ENCODE measurements at places on chromosomes 1 and 21.
A peak's percentile ranks its signal among the peaks of the same experiment; 100 is the strongest.

- no peak for DNase-seq
- H3K27ac ChIP-seq, result no peak overlapping the region
- H3K4me1 ChIP-seq, result peaks cover 2% of the 10 kb centered on the region
- H3K4me3 ChIP-seq, result no peak overlapping the region
- H3K36me3 ChIP-seq, result peaks cover 8% of the 10 kb centered on the region
- H3K27me3 ChIP-seq, result no peaks in the 10 kb centered on the region
Observed at GRCh38 chr1:161225178-161225533, 704 bp upstream of the TOMM40L start.

DNA sequence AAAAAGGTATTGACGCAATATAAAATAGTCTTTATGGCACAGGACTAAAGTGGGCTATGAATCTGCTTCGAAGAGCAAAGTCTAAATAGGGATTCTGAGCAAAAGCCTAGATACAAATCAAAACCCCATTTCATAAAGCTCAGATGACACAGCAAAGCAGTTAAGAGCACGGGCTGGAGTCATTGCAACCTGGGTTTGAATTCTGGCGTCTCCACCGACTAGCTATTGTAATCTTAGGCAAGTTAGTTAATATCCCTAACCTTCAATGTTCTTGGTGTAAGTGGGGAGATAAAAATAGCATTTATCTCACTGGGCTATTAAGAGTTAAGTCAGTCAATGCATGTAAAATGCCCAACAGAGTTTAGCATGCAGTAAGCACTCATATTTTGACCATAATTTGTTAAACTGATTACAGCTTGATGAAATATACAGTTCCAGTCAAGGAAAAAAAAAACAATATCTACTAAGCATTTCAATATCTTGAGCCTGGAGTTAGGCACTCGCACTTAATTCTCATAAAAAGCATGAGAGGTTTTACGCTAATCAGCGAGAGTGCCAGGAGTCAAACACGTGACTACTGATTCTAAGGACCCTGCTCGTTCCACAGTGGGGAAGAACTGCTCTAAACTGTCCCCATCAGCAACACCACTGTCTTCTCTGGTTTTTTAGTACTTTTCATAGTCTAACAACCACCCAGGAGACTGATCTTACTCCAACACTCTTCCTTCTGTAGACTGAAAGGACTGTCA is 75.5 kb downstream of the JAK1 start:
- no peak overlapping the region for H3K27ac ChIP-seq
- no peak overlapping the region for H3K4me3 ChIP-seq
- no peaks in the 10 kb centered on the region for H3K36me3 ChIP-seq
- no peaks in the 10 kb centered on the region for H3K27me3 ChIP-seq
- peaks cover 4% of the 10 kb centered on the region for H3K4me1 ChIP-seq

DNA sequence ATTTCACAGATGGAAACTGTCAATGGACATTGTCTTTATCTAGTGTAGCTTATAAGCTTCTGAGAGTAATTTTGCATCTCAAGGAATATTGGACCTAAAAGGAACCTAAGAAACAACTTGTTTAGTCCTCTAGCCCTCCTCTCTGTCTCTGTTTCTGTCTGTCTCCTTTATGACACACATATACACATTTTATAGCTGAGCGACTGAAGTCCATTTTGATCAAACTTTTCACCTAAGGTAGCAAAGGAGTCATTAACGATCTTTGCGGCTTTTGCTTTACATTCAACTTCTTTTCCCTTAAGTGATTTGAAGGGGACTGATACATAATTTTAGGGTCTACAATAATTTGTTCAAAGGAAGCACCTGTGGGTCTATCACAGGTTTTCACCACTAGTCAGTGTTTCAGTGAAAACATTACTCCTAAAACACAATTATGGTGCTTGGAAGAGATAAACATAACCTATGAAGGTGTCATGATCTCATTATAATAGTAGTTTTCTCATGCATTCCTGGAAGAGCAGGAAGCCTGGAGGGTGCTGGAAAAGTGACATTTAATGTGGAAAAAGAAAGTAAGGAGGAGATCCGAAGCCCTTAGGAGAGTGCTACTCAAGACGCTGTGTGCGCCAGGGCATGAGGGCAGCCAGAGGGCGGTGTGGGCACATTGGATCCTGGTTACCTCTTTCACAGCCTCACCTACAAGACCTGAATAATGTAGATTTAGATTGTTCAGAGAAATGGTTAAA is 248.6 kb downstream of the DNM3 start:
- DNase-seq, result peak; percentile 57
- no peak overlapping the region for H3K4me3 ChIP-seq
- H3K4me1 ChIP-seq, result 0 out of 2 replicates have a peak, but pooled peaks cover 1% of the 10 kb centered on the region
- no peaks in the 10 kb centered on the region for H3K36me3 ChIP-seq

- H3K27me3 ChIP-seq, result peaks cover 8% of the 10 kb centered on the region
- no peaks in the 10 kb centered on the region for H3K36me3 ChIP-seq
Observed at GRCh38 chr1:201282931-201283829, at the start of gene PKP1. Gene PKP1, plus strand, starts transcription at chr1:201283506. Its CDS starts 197 bp downstream, at chr1:201283703.

DNA sequence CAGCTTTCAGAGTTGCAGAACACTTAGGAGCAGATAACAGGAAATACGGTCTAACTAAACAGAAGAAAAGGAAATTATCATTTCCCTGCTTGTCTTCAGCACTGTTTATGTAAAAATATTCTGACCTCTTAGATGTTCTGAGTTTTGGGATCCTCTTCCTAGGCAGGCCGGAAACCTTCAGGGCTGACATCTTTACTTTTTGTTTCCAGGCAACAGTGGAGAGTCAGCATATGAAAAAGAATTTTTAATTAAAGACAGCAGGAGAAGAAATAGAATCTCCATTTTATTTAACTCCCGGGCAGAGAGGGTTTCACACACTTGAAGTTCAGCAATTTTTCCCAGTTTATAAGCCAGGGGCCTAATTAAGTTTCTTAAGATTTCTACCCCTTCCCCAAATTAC is 5.1 kb upstream of the RIPPLY3 start:
- H3K27ac ChIP-seq, result no peak overlapping the region
- DNase-seq, result no peak
- no peaks in the 10 kb centered on the region for H3K4me1 ChIP-seq
- H3K27me3 ChIP-seq, result no peaks in the 10 kb centered on the region

DNA sequence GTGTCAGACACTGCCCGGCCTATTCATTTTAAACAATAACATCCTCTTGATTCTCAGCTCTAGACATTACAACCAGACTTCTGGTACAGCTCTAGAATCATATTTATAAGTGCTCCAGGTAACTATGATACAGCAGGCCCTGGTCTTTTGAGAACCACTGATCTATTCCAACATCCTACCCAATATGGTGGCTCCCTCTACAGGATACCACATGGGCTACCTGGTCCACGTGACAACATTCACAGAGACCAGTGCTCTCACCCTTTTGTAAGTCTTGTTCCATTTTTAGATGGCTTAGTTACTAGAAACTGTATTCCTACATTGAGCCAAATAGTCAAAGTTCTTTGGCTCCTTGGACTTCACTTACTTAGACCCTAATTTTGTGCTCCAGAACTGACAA is 102.9 kb downstream of the PTPN14 start:
- H3K27ac ChIP-seq, result no peak overlapping the region
- no peaks in the 10 kb centered on the region for H3K27me3 ChIP-seq
- H3K4me3 ChIP-seq, result no peak overlapping the region
- peaks cover 8% of the 10 kb centered on the region for H3K4me1 ChIP-seq
- DNase-seq, result no peak
- no peaks in the 10 kb centered on the region for H3K36me3 ChIP-seq

- no peak overlapping the region for H3K4me3 ChIP-seq
- peaks cover 1% of the 10 kb centered on the region for H3K4me1 ChIP-seq
- DNase-seq, result no peak
Observed at GRCh38 chr1:6040861-6041415, 4.8 kb upstream of the KCNAB2 start.

GRCh38 chr1:15414445-15414983 is 4.8 kb downstream of the EFHD2 start:
- no peak overlapping the region for H3K27ac ChIP-seq
- peaks cover 5% of the 10 kb centered on the region for H3K4me1 ChIP-seq
- H3K36me3 ChIP-seq, result no peaks in the 10 kb centered on the region
- no peak for DNase-seq
- no peaks in the 10 kb centered on the region for H3K27me3 ChIP-seq

GRCh38 chr1:99887890-99888289 is 37.7 kb downstream of the AGL start:
- no peaks in the 10 kb centered on the region for H3K4me1 ChIP-seq
- no peak for DNase-seq
- no peak overlapping the region for H3K4me3 ChIP-seq
- peaks cover 3% of the 10 kb centered on the region for H3K36me3 ChIP-seq
- no peak overlapping the region for H3K27ac ChIP-seq

DNA sequence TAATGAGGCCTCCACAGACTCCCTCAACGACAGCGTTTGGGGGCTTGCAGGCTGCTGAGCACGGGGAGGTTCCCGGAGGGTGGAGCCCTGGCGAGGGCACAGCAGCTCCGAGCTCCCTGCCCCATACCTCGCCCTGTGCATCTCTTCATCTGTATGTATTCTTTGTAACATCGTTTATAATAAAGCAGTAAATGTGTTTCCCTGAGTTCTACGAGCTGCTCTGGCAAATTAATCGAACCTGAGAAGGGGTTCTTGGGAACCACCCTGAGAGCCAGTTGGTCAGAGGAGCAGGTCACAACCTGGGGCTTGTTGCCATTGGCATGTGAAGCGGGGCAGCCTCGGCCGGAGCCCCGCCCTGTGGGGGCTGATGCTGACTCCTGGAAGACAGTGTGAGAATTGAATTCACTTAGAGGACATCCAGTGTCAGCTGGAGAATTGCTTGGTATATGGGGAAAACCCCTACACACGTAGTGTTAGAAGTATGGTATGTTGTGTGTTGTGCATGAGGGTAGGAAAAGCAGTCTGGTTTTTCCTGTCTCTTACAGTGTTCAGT is 11.5 kb downstream of the SLC37A1 start:
- no peak overlapping the region for H3K27ac ChIP-seq
- H3K4me1 ChIP-seq, result peaks cover 2% of the 10 kb centered on the region
- H3K4me3 ChIP-seq, result peak overlapping the region; percentile 24
- no peaks in the 10 kb centered on the region for H3K27me3 ChIP-seq

- no peak for DNase-seq
- H3K4me3 ChIP-seq, result no peak overlapping the region
- H3K4me1 ChIP-seq, result no peaks in the 10 kb centered on the region
- H3K27me3 ChIP-seq, result no peaks in the 10 kb centered on the region
- H3K27ac ChIP-seq, result no peak overlapping the region
Observed at GRCh38 chr1:230842801-230843200, 25.5 kb downstream of the C1orf198 start.

DNA sequence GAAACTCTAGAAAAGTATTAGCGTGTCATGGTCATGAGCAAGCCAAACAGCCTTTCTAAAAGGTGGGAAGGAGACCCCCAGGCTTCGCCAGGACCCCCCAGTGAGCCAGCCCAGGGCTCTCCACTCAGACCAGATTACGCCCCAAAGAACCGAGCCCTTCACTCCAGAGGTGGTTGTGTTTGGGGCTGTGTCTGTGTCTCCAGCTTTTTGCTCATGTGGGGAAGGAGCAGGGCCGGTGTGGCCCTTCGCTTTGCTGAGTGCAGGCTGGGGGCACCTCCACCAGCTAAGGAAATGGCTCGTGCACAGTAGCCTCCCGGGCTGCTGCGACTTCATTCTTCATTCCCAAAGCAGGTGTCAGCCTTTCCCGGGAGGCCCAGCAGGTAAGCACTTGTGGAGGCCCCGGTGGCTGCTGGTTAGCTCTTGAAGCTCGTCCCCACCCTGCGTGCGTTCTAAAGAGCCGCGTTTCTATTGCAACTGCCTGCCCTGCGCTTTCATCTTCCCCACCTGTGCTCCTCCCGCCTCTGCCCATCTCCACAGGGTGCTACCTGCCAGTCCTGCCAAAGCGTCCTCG is 531 bp downstream of the TSPEAR start:
- peak overlapping the region; percentile 7 for H3K4me3 ChIP-seq
- DNase-seq, result no peak
- H3K27me3 ChIP-seq, result peaks cover 32% of the 10 kb centered on the region
- no peak overlapping the region for H3K27ac ChIP-seq

- H3K4me3 ChIP-seq, result no peak overlapping the region
- no peaks in the 10 kb centered on the region for H3K4me1 ChIP-seq
- H3K36me3 ChIP-seq, result no peaks in the 10 kb centered on the region
- H3K27ac ChIP-seq, result no peak overlapping the region
- H3K27me3 ChIP-seq, result no peaks in the 10 kb centered on the region
- no peak for DNase-seq
Observed at GRCh38 chr1:230212405-230212936, 145.4 kb downstream of the GALNT2 start.

DNA sequence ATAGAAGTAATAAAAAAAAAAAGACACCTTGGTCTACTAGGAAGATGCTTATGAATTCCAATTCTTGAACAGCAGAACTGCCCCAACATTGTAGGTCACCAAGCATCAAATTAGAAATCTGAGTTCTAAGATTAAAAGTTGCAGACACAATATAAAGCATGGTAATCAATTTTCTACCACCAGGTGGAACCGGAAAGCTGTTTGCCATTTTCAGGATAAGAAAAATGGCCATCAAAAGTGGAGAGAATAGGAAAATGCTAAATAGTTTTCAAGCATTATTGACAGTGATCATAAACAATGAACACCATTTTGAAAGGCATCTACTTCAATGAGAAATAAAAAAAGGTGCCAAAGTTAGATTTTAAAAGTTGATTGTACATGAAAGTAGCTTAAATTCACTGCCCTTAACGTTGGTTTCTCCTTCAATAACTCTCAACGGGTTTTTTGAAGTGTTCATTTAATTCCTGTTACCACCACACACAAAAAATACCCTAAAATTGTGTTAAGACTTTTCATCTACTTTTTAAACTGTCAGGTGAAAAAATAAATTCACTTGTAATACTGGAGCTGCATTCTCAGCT is 252.9 kb downstream of the KCNT2 start:
- H3K27ac ChIP-seq, result no peak overlapping the region
- no peak overlapping the region for H3K4me3 ChIP-seq
- H3K27me3 ChIP-seq, result no peaks in the 10 kb centered on the region
- H3K36me3 ChIP-seq, result no peaks in the 10 kb centered on the region
- H3K4me1 ChIP-seq, result no peaks in the 10 kb centered on the region

DNA sequence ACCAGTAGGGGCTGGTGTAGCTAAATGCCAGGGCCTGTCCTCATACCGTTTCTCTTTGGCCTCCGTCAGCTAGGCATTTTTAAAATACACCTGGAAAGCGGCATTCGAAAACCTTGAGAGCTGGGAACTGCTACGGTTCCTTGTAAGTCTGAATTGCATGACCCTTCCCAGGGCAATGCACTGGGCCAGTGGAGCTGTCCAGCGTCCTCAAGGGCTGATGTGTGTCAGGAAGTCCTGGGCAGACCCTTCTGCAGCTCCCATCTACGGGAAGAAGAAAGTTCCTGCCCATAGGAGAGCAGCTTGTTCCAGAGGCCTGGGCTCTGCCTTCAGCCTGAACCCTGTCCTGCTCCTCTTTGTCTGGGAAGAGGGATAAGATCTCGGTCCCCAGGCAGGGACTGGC is 34.1 kb downstream of the UBASH3A start:
- H3K4me3 ChIP-seq, result no peak overlapping the region
- H3K4me1 ChIP-seq, result no peaks in the 10 kb centered on the region
- H3K27ac ChIP-seq, result no peak overlapping the region
- no peak for DNase-seq
- H3K27me3 ChIP-seq, result no peaks in the 10 kb centered on the region
- H3K36me3 ChIP-seq, result no peaks in the 10 kb centered on the region

- no peak for DNase-seq
- no peaks in the 10 kb centered on the region for H3K36me3 ChIP-seq
- H3K27ac ChIP-seq, result no peak overlapping the region
- no peaks in the 10 kb centered on the region for H3K27me3 ChIP-seq
- H3K4me3 ChIP-seq, result no peak overlapping the region
- no peaks in the 10 kb centered on the region for H3K4me1 ChIP-seq
Observed at GRCh38 chr1:55571767-55572166, 356.6 kb upstream of the USP24 start.

- H3K27me3 ChIP-seq, result no peaks in the 10 kb centered on the region
- H3K36me3 ChIP-seq, result no peaks in the 10 kb centered on the region
- no peak overlapping the region for H3K27ac ChIP-seq
- DNase-seq, result no peak
- no peak overlapping the region for H3K4me3 ChIP-seq
Observed at GRCh38 chr21:20783611-20784010, 214.6 kb upstream of the NCAM2 start.
